ENCODE measurements at places on chromosomes 5 and 9.

GRCh38 chr5:138359621-138360020, 7.1 kb downstream of the KDM3B start:
- peaks cover 7% of the 10 kb centered on the region for H3K4me1 ChIP-seq
- no peak for DNase-seq
- H3K36me3 ChIP-seq, result no peaks in the 10 kb centered on the region

GRCh38 chr5:173981185-173981761, 7.7 kb upstream of the C5orf47 start:
- no peak overlapping the region for H3K4me3 ChIP-seq
- no peak overlapping the region for H3K27ac ChIP-seq
- no peaks in the 10 kb centered on the region for H3K4me1 ChIP-seq
- no peaks in the 10 kb centered on the region for H3K27me3 ChIP-seq
- no peak for DNase-seq

GRCh38 chr9:9410736-9411135, 1202.1 kb downstream of the PTPRD start:
- no peak for DNase-seq
- H3K4me3 ChIP-seq, result no peak overlapping the region
- H3K27me3 ChIP-seq, result no peaks in the 10 kb centered on the region
- no peaks in the 10 kb centered on the region for H3K4me1 ChIP-seq
- no peak overlapping the region for H3K27ac ChIP-seq
- no peaks in the 10 kb centered on the region for H3K36me3 ChIP-seq

- no peaks in the 10 kb centered on the region for H3K27me3 ChIP-seq
- H3K36me3 ChIP-seq, result no peaks in the 10 kb centered on the region
- no peak overlapping the region for H3K27ac ChIP-seq
- H3K4me3 ChIP-seq, result no peak overlapping the region
Observed at GRCh38 chr9:38671372-38671731, 48.6 kb downstream of the FAM240B start.

DNA sequence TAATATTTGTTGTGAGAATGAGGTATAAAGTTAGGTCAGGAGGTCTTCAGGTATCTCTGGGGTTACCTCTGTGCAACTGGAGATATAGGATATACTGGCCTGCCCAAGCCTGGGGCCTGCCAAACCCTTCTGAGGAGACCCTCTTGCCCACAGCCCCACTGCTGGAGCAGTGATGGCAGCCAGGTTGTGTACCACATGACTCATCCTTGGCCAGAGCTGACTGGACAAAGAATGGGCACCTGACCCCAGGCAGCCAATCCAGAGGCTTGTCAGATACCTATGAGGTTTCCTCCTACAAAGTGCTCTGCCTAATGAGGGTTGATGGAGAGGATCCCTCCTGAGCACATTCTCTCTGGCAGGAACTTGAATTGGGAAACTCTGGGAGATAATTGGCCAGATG, 56.1 kb upstream of the TBC1D2 start:
- H3K27me3 ChIP-seq, result no peaks in the 10 kb centered on the region
- no peak overlapping the region for H3K27ac ChIP-seq
- no peak for DNase-seq

DNA sequence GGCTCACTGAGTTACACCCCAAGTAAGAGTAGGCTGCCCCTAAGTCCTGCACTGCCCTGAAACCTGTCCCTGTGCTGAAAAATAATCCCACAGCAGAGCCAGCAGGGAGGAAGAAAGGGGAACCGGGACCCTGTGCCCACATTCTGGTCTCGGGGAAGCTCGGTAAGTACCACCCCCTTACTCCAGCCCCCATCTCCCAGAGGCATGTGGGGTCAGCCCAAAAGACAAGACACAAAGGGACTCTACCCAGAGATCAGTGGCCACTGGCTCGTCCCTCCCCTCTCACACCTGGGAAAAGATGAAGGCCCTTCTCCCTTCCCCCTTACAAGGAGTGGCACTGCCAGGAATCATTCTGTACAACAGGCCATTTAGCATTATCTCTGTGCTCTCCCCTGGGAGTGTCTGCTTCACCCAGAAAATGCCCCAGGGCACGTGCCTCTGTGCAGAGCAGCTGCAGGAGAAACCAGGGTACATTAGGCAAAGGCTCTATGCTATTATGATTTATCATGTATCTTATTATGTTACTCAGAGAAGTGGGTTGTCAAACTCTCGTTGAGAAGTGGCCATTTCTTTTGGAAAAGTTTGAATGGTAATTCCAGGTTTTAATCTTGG, 71.3 kb downstream of the NDFIP1 start:
- H3K4me1 ChIP-seq, result no peaks in the 10 kb centered on the region
- no peak overlapping the region for H3K4me3 ChIP-seq
- no peak overlapping the region for H3K27ac ChIP-seq
- no peak for DNase-seq

GRCh38 chr5:72020161-72020983, 86.9 kb upstream of the MAP1B start:
- no peaks in the 10 kb centered on the region for H3K36me3 ChIP-seq
- H3K27ac ChIP-seq, result no peak overlapping the region
- DNase-seq, result no peak

DNA sequence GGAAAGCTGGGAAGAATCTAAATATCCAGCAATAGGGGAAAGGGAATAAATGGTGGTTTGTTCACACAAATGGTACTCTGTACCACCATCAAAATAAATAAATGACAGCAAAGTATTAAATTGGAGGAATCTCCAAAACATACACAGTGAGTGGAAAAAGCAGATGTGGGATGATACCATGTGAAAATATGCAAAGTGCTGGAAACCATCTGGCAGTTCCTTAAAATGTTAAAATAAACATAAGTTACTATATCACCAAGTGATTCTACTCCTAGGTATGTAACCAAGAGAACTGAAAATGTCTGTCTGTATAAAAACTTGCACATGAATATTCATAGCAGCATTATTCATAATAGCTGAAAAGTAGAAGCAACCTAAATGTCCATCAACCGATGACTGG, 41.9 kb upstream of the TEX48 start:
- H3K27ac ChIP-seq, result no peak overlapping the region
- H3K27me3 ChIP-seq, result no peaks in the 10 kb centered on the region
- no peak overlapping the region for H3K4me3 ChIP-seq
- no peaks in the 10 kb centered on the region for H3K36me3 ChIP-seq

GRCh38 chr5:175686396-175686795, 28.5 kb downstream of the HRH2 start:
- peaks cover 35% of the 10 kb centered on the region for H3K36me3 ChIP-seq
- H3K4me3 ChIP-seq, result no peak overlapping the region
- no peak overlapping the region for H3K27ac ChIP-seq

DNA sequence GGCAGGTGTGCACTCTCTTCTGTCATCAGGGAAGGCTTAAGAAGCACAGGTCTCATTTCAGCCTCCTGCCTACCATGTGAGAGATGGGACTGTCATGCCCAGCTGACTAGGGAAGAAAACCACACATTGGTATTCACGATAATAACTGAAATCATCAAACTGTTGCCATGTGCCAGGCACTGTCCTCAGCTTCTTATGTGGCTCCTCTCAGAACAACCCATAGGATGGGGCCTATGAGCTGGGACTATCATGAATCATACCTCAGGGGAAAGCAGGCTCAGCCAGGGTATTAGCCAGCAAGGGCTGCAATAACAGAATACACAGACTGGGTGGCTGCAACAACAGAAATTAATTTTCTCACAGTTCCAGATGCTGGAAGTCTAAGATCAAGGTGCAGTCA, 3.3 kb downstream of the AFAP1L1 start:
- no peak overlapping the region for H3K27ac ChIP-seq
- no peaks in the 10 kb centered on the region for H3K36me3 ChIP-seq
- no peak overlapping the region for H3K4me3 ChIP-seq

GRCh38 chr5:156474251-156474650, 147.3 kb downstream of the SGCD start:
- no peaks in the 10 kb centered on the region for H3K27me3 ChIP-seq
- no peaks in the 10 kb centered on the region for H3K36me3 ChIP-seq
- H3K4me3 ChIP-seq, result no peak overlapping the region
- no peak for DNase-seq
- H3K27ac ChIP-seq, result no peak overlapping the region
- H3K4me1 ChIP-seq, result no peaks in the 10 kb centered on the region

- no peak overlapping the region for H3K27ac ChIP-seq
- H3K4me1 ChIP-seq, result no peaks in the 10 kb centered on the region
- no peak for DNase-seq
- no peaks in the 10 kb centered on the region for H3K27me3 ChIP-seq
Observed at GRCh38 chr9:104775976-104776375, 12.0 kb downstream of the NIPSNAP3B start.

GRCh38 chr5:128773378-128773777, 191.9 kb upstream of the SLC27A6 start:
- H3K27ac ChIP-seq, result no peak overlapping the region
- no peak overlapping the region for H3K4me3 ChIP-seq
- DNase-seq, result no peak
- no peaks in the 10 kb centered on the region for H3K4me1 ChIP-seq
- no peaks in the 10 kb centered on the region for H3K36me3 ChIP-seq
- H3K27me3 ChIP-seq, result no peaks in the 10 kb centered on the region

DNA sequence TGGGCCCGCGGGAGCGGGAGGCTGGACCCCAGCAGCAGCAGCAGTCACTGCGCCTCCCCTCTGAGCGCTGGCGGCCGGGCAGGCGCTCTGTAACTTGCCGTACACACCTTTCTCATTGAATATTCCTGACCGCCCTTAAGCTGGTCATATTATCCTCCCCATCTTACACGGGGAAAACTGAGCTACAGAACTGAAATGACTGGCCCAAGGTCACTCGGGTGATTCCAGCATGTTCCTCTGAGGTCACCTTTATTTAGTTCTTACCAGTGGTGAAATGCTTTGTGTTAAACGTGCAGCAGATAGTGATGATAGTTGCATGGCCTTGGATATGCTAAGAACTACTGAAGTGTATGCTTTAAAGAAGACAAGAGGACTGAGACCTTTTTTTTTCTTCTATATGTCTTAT, 607 bp downstream of the UQCRQ start:
- H3K4me3 ChIP-seq, result peak overlapping the region; percentile 74
- peaks cover 14% of the 10 kb centered on the region for H3K4me1 ChIP-seq
- no peak for DNase-seq

DNA sequence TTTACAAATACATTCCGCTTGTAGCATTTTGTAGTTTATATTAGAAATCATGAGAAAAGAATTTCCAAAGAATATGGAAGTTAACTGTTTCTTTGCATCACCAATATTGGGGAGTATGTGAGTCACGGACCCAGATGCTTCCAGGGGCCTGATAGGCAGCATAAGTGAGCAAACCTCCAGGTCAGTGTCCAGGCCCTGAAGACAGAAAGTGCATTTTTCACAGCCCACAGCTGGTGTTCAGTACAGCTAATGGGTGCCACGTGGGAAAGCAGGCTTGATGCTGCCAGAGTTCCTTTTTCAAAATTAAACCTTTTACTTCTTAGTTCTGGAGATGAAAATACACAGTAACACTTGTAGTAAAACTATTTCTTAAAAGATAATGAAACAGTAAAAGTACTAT, 454.4 kb upstream of the ACTBL2 start:
- H3K4me3 ChIP-seq, result no peak overlapping the region
- no peaks in the 10 kb centered on the region for H3K27me3 ChIP-seq
- DNase-seq, result no peak
- H3K36me3 ChIP-seq, result no peaks in the 10 kb centered on the region

GRCh38 chr9:13146840-13147239, 132.7 kb downstream of the MPDZ start:
- H3K27me3 ChIP-seq, result no peaks in the 10 kb centered on the region
- no peak overlapping the region for H3K4me3 ChIP-seq
- no peaks in the 10 kb centered on the region for H3K4me1 ChIP-seq
- H3K36me3 ChIP-seq, result no peaks in the 10 kb centered on the region

DNA sequence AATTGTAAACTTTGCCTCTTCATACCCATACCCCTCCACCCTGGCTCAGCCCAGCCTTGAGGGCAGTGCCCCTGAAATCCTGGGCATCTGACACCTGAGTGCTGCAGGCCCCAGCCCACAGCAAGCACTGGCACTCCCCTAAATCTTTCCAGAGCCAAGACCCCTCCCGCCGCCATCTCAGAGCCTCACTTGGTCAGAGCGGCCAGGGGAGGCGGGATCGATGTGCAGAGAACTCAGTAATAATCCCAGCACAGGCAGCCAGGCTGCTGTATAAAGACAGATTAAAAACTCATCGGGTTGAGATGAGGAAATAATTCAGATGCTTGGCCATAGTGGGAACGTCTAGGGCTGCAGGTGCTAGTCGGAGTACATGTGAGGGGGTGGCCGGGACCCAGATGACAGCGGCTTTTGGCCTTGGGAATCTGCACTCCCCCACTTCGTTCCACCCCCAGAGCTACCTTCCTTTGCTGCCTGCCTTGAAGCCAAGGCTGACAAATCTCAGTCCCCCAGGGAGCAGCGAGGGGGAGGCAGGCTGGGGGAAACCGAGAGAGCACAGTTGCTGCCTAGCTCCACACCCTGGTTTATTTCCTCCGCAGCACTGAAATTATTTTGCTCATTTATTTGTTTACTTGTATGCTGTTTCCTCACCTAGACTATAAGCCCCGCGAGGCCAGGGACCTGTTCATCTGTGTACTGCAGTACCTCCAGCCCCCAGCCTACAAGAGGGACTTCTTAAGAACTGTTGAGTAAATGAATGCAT, 19.5 kb upstream of the ARAP3 start:
- peaks cover 12% of the 10 kb centered on the region for H3K4me1 ChIP-seq
- no peaks in the 10 kb centered on the region for H3K36me3 ChIP-seq
- H3K27me3 ChIP-seq, result peaks cover 5% of the 10 kb centered on the region
- no peak overlapping the region for H3K27ac ChIP-seq
- DNase-seq, result no peak

DNA sequence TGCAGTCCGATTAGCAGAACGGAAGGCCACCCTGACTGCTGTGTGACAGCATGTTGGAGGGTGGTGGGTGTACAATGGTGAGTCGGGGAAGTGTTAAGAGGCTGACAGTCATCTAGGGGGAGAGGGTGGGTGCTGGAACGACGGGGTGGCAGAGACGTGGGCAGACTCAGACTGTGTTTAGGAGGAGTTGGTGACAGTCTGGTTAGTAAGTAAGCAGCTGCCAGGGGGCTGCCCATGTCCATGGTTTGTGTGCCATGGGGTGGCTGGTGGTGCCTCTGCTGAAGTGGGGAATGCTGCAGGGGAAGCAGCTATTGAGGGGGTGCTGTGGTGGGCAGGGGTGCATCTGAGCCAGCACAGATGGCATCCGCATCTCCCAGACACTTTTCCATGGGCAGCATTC, 51.3 kb upstream of the BOD1 start:
- DNase-seq, result no peak
- no peaks in the 10 kb centered on the region for H3K27me3 ChIP-seq
- no peak overlapping the region for H3K27ac ChIP-seq
- H3K4me1 ChIP-seq, result no peaks in the 10 kb centered on the region

GRCh38 chr5:81908771-81909170, 63.1 kb upstream of the ATG10 start:
- no peaks in the 10 kb centered on the region for H3K27me3 ChIP-seq
- H3K4me1 ChIP-seq, result no peaks in the 10 kb centered on the region
- H3K27ac ChIP-seq, result no peak overlapping the region
- no peaks in the 10 kb centered on the region for H3K36me3 ChIP-seq
- no peak overlapping the region for H3K4me3 ChIP-seq

DNA sequence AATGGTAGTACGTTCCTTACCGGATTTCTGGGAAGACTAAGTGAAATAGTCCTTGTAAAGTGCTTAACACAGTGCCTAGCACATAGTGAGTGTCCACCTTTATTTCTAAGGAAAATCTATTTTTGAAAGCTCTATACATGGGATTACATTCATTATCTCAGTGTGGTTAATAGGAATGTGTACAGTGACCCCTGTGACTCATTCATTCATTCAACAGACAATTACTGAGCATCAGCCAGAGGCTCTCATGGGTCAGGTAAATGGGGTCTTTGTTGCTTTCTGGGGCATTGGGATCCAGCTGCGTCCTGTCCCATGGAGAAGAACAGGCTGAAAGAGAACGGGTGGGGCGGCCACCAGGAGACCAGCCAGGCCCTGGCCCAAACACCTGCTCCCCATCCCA, 226.2 kb upstream of the TBC1D2 start:
- DNase-seq, result no peak
- no peak overlapping the region for H3K27ac ChIP-seq
- no peak overlapping the region for H3K4me3 ChIP-seq
- H3K27me3 ChIP-seq, result no peaks in the 10 kb centered on the region

All from effector memory CD4-positive, alpha-beta T cell (primary cell).